ENCODE measurements at places on chromosomes 12 and 14.

DNA sequence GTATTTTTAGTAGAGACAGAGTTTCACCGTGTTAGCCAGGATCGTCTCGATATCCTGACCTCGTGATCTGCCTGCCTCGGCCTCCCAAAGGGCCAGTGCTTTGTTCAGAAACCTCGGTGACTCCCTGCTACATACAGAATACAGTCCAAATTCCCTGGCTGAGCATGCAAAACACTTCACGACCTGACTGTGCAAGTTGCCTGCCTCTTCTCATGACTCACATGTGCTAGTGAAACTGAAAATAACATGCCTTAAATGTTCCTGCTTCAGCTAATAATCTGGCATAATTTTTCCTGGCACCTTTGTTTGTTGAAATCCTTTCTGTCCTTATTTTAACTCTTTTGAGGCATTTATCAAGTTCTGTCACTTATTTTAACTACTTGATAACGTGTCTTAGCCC, 8.2 kb downstream of the DMAC2L start:
- DNase-seq: no peak

- no peak for DNase-seq
Measured at GRCh38 chr12:65878540-65878939, 54.3 kb downstream of the HMGA2 start.

DNA sequence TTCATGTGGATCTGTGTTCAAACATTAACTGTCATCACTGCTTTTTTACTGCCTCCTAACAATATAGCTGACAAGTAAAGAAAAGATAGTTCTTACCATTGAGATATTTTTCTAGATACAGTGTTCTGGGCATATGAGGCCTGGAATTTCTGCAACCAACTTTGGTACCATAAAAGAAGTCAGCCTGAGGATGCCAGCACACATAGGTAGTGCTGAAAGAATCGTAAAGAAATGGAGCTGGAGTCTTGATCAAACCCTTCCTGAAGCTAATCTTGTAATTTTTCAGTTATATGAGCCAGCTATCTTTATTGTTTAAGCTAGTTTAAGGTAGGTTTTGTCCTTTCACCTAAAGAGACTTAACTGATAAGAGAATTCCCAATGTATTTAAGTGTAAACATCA, 11.3 kb downstream of the ERG28 start:
- DNase-seq: no peak

DNA sequence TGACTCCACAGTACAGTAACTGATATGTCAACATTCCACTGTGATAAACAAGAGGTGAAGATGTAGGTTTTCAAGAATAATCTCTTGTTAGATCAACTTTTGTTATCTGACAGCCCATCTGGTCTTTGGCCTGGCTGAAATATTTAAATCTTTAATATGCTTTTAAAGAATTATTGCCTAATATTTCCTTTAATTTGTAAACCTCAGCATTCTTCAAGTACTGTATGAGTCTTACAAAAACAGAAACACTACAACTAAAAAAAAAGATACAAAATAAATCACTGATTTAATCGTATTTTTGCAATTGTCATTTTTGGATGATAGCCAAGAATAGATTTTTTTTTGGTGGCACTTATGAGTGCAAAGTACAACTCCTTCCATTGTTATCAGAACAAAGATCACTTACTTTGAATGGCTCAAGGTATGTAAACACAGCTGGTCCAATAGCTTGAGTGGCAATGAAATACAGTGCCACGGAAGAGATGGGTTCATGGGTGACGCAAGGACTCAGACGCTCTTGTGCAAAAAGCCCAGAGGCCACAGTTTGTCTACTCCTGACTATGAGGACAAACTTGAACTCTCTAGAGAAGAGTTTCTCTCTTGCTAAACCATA, 109.5 kb downstream of the PAX9 start:
- DNase-seq: peak; percentile 27

- DNase-seq: no peak
Measured at GRCh38 chr12:131808744-131809371, 19.3 kb upstream of the MMP17 start.

DNA sequence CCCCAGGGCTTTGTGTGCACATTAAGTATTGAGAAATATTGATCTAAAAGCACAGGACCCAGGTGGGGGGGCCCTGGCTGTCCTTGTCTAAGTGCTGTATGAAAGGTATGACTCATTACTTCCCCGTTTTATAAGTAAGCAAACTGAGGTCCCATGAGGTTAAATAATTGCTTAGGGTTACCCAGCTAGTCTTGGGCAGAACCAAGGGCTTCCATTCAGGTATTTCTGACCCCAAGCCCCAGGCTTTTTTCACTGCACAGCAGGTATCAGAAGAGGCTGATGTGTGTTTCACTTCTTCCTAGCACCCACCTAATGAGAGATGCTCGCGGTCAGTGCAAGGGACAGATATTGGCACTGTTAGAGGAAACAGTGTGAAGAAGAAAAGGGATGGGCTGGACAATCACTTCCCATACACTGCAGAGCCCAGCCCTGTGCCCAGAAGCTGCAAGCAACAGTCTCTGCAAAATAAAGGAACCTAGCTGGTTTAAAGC, 4.7 kb upstream of the TC2N start:
- DNase-seq: no peak

DNA sequence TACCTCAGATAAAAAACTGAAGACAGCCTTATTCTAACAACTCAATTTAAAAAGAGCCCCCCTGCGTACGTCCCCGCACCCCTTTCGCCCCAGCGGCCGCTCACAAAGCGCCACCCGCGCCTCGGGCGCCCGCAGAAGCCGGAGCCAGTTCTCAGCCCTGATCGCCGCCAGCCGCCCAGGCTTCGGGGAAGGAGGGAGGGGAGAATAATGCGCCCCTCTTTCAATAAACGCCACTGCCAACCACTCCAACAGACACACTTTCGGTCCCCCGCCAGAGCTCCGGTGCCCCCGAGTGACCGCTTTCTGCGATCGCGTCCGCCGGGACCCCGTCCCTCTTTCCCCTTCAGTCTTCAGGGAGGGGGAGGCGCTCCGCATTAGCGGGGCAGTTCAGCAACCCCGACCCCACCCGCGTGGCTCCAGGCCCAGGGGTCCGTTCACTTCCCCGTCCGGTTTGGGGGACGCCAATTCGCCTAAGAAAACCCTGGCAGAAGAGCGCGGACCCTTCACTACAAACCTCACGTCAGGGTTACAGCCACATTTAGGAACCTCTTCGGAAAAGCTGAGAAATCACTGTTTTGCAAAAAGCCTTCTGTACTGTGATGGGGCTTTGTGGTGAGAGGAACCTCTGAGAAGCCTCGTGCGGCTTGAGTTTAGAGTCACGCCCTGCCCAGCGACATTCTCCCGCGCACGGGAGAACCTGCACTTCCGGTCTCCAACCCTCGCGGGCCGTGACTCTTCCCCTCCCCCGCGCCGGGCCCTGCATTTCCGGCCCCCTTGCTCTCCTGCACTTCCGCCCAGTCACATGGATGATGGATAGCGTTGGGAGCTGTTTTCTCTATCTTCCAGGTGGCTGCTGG, 18.7 kb downstream of the FOXG1 start:
- DNase-seq: no peak

DNA sequence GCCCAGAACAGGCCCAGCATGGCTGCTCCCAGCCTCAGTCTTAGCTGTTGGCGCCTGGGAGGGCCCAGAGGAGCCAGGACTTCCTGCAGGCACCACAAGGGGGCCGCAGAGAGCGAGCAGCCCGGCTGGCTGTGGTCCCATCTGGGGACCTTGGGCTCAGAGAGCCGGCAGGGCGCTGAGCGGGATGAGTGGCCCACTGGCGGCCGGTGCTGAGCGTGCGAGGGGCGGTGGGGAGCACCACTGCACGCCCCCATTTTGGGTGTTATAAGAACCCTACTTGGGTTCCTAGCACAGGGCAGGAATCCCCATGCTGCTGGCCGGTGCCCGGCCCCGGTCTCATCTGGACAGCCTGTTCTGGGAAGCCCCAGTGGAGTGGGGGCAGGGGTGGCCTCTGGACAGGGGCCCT, 25.9 kb upstream of the CRIP2 start:
- peak; percentile 59 for DNase-seq

DNA sequence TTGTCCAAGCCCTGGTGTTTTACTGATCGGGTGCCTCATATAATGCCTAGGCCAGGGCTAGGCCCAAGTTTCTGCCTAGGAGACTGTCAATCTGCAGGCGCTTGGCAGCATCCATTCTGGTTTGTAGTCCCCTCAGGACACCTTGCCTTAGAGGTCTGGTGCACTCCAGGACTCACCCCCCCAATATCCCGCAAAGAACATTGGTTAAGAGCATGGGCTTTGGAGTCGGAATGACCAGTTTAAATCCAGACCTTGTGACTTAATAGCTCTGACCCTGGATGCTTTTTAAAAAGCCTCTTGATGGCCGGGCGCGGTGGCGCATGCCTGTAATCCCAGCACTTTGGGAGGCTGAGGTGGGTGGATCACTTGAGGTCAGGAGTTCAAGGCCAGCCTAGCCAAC, 60.0 kb downstream of the GALNT16 start:
- no peak for DNase-seq

DNA sequence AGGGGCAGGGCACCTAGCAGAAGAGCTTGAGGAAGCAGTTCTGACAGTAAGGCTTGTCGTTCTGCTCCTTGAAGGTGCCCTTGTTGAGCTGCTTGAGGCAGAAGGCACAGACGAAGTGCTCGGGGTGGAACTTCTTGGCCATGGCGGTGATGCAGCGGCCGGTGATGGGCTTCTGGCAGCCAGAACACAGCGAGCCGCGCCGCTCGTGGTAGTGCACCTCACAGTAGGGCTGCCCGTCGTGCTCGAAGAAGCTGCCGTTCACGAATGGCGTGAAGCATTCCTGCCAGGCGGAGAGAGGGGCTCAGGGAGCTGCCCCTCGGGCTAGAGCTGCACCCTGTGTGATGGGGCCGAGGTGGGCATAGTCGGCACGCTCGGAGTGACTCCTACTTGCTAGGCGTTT, 11.4 kb upstream of the RPLP0 start:
- DNase-seq: no peak

DNA sequence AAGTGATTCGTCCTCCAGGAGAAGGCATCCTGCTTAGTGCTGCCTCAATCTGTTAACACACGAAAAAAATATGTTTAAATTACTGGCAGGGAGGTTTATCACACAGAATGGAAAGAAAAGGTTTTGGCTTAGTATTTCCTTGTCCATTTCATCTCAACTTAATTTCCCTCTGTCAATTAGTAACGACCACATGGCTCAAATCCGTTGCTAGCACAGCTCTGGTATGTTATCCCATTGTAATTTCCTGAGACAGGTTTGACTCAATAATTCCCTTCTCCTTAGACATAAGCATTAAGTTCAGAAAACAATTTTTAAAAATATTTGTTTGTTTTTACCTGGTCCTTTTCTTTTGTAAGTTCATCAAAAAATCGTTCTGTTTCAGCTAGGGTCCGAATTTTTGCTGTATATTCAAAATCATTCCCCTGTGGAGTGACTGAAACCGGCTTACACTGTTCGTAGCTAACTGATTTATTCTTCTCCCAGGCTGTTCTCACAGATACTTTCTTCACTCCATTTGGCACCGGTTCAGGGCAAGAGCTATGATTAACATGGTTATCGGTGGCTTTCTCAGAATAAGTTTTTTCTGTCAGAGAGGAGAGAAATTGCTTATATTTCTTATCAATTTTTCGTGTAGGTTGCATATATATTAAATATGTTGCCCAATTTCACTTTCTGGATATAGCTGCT, 10.1 kb upstream of the PITPNM2 start:
- no peak for DNase-seq

DNA sequence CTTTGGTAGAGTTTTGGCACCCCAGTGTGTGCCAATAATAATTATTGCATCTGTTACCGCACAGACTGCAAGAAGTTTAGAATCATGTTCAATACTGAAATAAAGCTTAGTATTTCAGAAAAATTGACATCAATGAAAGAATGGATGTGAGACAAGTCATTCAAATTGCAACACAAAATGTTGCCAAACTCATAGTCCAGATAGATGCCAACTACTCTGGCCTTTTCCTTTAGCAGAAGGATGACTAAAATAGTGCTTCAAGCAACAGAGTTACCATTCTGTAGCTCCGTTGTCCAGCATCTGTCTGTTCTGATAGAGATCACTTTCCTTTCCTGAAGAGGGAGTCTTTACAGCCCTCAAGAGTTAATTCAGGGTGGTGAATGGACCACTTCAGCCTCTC, 77.5 kb downstream of the LIN7A start:
- DNase-seq: no peak

- DNase-seq: no peak
Measured at GRCh38 chr12:121467638-121468498, 68.0 kb downstream of the RNF34 start.

DNA sequence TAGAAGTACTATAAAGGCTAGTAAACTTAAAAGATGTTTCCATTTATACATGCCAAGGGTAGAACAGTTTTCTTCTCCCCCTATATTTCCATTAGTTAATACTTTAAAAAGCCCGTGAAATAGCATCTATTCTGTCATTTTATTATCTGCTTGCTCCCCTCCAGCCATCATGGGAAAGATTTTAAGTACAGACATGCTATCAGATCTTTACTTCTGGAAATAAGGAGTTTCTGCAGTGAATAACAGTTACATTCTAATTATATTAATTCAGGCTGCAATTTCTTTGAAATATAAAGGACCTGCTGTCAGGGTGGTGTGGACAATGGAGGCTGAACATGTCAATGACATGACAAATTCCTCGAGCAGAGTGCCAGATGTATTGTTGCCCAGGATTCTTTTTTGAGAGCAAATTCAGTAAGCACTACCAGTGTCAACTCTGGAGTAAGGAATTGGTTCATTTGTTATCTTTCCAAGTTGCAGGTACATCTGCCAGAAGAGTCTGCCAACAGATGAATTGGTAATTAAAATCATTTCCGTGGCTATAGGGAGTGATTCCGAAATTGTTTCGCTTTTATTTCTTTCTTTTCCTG, 151.3 kb downstream of the BTG1 start:
- no peak for DNase-seq

DNA sequence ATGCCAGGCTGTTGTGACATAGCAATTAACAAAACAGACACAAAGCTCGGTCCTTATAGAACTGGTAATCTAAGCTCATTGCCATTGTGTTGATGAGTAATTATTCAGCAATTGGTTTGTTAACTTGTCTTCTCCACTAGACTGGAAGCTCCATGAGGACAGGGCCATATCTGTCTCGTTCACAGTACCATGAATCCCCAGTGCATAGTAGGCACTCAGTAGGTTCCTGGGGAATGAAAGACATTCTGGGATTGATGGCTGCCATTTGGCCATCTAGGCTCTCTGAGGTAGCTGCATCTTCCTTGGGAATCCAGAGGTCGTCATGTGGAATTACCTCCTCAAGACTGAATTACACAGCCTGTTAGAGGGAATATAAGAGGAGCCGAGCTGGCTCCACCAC, 177.3 kb downstream of the CHST11 start:
- no peak for DNase-seq

- no peak for DNase-seq
Measured at GRCh38 chr12:3727877-3728632, 24.9 kb downstream of the CRACR2A start.

GRCh38 chr12:95269892-95270291, 52.3 kb downstream of the VEZT start:
- DNase-seq: no peak

DNA sequence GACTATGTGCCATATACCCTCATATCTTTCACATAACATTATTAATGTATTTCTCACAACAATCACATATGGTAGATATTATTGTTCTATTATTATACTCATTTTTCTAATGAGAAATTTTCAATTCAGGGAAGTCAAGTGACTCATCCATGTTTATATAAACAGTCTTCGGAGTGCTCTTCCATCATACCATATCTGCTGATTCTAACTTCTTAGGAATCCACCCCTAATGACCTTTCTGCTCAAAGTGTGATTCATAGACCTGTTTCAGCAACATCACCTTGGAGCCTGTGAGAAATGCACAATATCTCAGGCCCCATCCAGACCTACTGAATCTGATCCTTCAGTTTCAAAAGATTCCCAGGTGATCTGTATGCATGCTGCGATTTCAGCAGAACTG, 39.8 kb upstream of the OVCH1 start:
- DNase-seq: no peak

- no peak for DNase-seq
Measured at GRCh38 chr14:92217936-92218335, 96.2 kb downstream of the CPSF2 start.
